Heart left ventricle (tissue), 16 donors: ENCODE measurements at places on chromosomes 4 and X. TPM values are rescaled to one million over a fixed set of nuclear protein-coding genes. Genes with fewer than 3 reads are reported as not detected.

DNA sequence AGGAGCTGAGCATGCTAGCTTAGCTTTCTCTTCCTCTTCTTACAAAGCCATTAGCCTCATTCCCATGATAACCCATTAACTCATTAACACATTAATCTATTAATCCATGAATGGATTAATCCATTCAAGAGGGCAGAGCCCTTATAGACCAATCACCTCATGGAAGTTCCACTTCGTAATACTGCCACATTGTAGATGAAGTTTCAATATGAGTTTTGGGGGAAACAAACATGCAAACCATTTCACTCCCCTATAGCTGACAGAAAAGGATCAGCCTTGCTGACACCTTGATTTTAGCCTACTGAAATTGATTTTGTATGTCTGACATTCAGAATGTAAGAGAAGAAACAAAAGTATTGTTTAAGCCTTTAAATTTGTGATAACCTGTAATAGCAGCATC, 251.8 kb upstream of the GALNTL6 start:
- no peak for DNase-seq

ZNF157 gene
- total RNA-seq = not detected

HSFX4 gene
- total RNA-seq = not detected

- no peak for DNase-seq
Measured at GRCh38 chrX:48684134-48684533, 535 bp downstream of the WAS start.
